LHCN-M2 (cell line): ENCODE measurements at places on chromosomes 6 and 20. TPM values are rescaled to one million over a fixed set of nuclear protein-coding genes. Genes with fewer than 3 reads are reported as not detected.

TTK gene
- 63.7 and 69.5 TPM in 2 replicates for total RNA-seq

KIAA0408 gene
- 2.4 and 5.0 TPM in 2 replicates for total RNA-seq

NHSL1 gene
- 12.4 and 21.4 TPM in 2 replicates for total RNA-seq

PNISR gene
- 42.5 and 55.9 TPM in 2 replicates for total RNA-seq

GJA10 gene
- not detected in 2 replicates for total RNA-seq

HSD17B8 gene
- total RNA-seq: 7.9 and 9.1 TPM in 2 replicates

AP5S1 gene
- total RNA-seq: 25.5 and 30.5 TPM in 2 replicates

EYA4 gene
- total RNA-seq: 12.1 and 13.0 TPM in 2 replicates

NUDT3 gene
- 21.5 and 26.1 TPM in 2 replicates for total RNA-seq

OPRM1 gene
- not detected in 2 replicates for total RNA-seq

BMP6 gene
- 0.06 TPM in 2 replicates for total RNA-seq

SYCP2 gene
- 0.40 and 0.71 TPM in 2 replicates for total RNA-seq

APCDD1L gene
- total RNA-seq: 0.34 and 0.96 TPM in 2 replicates

- no peak for DNase-seq
Measured at GRCh38 chr6:167811442-167812087, 15.1 kb upstream of the AFDN start.

- no peak for DNase-seq
Measured at GRCh38 chr6:76790045-76790796, 673.1 kb downstream of the HTR1B start.

DNA sequence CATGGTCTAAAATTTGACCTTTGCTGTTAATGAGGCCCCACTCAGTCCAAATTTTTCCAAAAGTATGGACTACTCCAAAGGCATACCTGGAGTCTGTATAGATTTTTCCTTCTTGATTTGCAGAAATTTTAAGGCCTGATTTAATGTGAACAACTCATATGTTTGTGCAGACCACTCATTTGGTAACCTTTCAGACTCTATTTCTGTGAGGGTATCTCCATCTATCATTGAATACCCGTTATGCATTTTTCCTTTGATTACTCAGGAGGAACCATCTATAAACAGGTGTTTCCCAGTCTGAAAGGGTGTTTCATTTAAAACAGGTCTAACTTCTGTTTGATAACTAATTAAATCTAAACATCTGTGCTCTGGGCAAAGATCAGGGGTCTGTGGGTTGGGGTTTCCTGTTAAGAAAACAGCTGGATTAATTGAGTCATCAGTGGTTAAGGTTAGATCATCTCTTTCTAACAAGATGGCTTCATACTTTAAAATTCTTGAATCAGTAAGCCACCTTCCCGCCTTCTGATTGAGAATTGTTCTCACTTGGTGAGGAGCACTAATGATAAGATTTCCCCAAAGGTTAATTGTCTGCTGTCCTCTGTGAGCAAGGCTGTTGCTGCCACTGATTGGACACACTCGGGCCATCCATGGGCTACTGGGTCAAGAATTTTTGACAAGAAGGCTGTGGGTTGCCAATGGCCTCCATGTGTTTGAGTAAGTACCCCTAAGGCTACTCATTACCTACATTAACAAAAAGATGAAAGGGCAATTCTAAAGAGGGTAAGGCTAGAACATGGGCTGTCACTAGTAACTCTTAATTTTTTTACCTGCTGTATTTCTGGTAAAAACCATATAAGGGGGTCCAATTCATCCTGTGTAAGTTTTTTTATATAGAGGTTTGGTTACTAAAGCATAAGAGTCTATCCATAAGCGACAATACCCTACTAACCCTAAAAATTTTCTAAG, 24.1 kb downstream of the HLA-B start:
- peak; percentile 41 for DNase-seq

GRCh38 chr6:156868385-156868784, 91.2 kb downstream of the ARID1B start:
- DNase-seq: no peak

DNA sequence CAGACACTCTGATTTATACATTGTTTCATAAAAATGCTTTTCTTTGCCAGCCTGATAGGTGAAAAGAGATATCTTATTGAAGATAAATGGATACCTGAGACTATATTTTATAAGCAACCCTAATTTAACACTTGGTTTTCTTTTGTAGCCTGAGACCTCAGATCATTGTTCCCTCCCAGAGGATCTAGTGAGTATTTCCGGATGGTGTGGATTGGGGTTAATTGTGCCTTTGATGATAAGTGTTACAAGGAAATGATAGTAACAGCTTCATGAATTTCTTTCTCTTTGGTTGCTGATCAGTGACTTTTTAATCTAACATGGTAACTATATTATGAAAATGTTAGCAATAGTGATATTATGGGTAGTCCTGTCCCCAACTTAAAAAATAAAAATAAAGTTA, 30.4 kb downstream of the KDM1B start:
- no peak for DNase-seq

GRCh38 chr6:29487131-29487530, 625 bp downstream of the MAS1L start:
- DNase-seq: no peak

GRCh38 chr6:98847416-98847778, 13.0 kb downstream of the POU3F2 start:
- no peak for DNase-seq

DNA sequence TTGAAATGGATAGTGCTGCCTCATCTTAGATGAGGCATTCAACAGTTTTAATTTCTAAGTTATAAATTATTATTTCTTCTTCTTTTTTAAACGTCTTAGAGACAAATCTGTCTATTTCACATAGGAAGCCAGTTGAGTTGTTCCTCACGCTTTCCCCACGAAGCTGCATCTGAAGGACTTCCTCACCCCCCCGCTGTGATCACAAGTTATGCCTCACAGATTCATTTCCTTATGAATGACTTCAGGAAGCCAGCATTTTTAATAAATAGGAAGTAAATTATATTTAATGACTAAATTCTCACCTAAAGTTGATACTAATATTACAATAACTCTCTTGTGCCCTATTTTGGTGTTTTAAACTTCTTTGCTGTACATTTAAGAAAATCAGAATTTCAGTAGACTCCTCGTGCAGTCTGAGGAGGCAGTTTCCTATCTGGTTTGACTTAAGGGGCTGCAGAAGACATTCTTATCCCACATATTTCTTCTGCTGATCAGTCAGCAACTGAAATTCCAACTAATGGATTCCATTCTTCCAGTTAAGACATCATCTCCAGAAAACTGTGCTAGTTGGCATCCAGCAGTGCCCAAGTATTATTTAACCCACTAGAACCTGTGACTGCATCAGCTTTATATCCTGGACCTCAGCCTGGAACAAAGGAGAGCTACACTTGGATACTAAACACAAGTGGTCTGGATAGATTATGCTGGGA, 182.7 kb upstream of the CCN2 start:
- no peak for DNase-seq

DNA sequence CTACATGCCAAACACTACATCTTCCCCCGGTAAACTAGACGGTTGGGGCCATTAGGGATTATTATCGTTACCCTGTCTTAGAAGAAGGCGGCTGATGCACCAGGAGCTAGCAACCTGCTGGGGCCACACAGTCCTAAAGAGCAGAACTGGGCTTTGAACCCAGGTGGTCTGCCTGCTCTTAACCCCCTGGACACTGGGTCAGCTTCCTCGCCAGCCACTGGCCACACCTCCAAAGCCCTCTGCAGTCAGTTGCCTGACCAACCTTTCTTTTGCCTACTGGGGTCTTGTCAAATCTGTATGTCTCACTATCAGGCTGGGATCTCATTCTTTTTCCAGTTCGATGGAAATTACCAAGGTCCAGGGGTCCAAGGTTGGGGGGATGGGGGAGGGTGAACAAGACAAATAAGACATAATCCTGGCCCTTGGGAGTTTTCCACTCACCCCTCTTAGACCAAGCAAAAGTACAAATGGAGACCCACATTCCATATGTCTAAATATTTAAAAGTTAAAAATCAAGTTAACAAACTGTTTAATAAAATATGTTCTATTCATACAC, 34.0 kb upstream of the FOXP4 start:
- DNase-seq: no peak

DNA sequence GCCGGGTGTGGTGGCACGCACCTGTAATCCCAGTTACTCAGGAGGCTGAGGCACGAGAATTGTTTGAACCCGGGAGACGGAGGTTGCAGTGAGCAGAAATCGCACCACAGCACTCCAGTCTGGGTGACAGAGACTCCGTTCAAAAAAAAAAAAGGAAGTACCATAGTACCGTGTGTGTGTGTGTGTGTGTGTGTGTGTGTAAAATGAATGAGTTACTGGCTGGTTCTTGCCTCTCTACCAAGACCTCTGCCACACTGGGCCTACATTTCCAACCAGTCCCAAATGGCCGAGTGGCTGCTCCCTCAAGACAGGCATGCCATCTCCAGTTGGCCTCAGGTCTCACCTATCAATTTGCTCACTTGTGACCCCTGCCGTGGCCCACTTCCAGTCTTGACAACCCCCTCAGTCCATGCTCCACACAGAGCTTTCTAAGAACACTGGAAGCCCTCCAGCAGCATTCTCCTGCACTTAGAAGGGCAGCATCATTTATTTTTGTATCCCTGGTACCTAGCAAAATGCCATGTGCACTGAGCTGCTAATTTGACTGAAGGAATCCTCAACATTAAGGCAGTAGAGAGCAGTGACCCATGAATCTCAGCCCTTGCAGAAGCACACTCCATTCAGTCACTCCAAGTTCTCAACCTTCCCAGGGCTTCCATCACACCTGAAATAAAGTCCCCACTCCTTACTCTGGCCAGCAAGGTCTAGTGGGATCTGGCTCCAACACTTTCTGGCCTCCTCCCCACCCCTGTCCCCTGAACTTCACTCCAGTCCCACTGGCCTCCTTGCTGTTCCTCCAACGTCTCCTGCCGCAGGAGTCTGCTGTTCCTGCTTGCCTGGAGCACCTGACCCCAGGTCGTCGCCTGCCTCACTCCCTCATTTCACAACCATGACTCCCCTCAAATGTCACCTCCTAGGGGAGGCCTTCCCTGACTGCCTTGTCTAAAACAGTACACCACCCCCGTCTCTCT, 29.9 kb downstream of the COX4I2 start:
- no peak for DNase-seq

GRCh38 chr6:137673603-137674002, 179.4 kb upstream of the OLIG3 start:
- DNase-seq: no peak

DNA sequence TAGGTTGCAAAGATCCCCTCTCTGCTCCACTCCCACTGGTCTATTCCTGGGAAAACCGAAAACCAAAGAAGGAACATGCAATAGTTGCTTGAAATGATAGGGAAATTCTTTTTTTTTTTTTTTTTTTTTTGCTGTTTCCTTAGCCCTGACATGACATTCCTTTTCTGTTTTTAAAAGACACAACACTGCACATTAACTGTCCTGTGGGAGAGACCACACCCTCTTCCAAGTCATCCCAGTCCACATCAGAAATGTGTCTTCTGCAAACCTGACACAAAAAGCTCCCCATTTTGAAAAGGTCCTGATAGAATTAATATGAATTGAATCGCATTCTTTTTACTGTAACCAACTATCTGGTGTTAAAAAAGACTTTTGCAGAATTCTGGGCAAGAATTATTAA, 43.4 kb upstream of the RIPOR2 start:
- no peak for DNase-seq

DNA sequence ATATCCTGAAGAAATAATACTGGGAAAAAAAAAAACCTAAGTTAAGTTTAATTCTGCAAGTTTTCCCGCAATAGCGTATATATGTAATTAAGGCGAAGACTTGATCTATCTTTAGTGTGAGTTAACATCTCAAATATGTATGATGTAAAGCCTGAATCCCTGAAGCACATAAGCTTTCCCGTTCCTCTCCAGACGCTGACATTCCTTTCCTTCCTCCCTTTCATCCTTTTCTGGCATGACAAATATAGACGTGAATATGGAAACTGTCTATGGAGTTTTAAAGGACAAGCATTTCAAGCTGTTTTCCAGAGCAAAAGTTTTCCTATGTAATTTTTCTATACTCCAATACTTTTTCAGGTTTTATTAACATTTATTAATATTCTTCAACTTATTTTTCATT, 637.0 kb downstream of the COL12A1 start:
- DNase-seq: no peak

- DNase-seq: no peak
Measured at GRCh38 chr20:43040427-43040826, 149.3 kb downstream of the PTPRT start.

GRCh38 chr20:7155794-7156193, 388.3 kb downstream of the BMP2 start:
- DNase-seq: no peak

GRCh38 chr6:37536491-37537190, 36.9 kb upstream of the CCDC167 start:
- DNase-seq: no peak

GRCh38 chr6:149319422-149319821, 1.9 kb downstream of the TAB2 start:
- no peak for DNase-seq

DNA sequence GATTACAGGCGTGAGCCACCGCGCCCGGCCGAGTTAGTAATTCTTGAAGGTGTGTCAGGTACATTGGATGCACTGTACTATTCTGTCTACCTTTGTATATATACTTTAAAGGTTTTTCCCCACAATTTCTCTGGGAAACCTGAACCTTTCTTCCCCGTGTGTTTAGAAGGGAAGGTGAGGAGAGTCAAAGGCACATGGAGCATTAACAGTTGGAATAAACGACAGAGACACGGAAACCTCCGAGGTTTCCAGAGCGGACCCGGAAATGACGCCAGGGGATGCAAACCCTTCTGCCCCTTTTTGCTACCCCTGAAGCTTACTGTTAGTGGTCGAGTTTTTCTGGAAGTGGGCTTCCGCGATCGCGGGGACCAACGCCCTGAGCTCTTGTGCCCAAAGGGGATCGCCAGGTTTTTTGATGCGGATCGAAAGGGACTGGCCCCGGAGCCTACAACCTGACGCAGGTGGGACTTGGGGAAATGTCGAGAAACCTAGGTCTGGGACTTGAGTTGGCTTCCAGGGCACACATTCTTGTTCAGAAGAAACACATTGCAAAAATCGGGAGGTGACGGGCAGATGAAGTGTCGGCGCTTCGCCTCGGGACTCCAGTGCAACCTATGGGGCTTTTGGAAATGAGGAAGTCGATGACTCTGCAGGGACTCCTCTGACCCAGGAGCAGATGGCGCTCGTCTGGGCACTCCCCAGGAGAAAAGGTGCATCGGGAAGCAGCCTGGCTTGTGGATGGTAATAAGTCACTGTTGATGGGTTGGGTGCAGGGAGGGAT, 218.2 kb downstream of the OR2B2 start:
- no peak for DNase-seq

- no peak for DNase-seq
Measured at GRCh38 chr20:54339093-54339492, 131.2 kb downstream of the PFDN4 start.

DNA sequence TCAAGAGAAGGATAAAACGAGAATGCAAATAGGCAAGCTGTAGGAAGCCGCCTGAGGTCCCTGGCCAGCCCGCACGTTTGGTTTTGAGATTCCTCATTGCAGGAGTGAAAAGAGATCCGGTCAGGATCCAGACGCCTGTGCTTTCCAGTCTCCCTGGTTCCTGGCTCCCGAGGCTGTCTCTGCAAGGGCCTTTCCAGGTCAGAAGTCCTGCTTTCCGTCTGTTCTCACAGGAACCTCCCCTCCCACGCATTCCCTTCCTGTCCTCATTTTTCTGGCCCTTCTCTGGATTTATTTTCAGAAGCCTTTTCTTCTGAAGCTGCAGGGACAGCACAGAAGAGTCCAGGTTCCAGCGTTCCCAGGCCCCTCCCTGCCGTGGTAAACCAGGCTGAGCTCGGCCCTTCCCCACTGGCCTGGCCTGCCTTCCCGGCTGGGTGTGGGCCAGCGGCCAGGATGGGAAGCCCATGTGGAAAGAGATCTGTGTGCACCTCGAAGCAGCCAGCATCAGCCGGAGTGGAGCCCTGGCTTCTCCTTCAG, 54.0 kb downstream of the TMEM242 start:
- no peak for DNase-seq

- no peak for DNase-seq
Measured at GRCh38 chr20:57211908-57212533, 54.4 kb downstream of the BMP7 start.

GRCh38 chr6:579339-579738, 77.6 kb downstream of the HUS1B start:
- DNase-seq: peak; percentile 27
